ENCODE measurements at places on chromosomes 11 and 22.

- DNase-seq, result peak; percentile 86
Measured at GRCh38 chr11:33135216-33135615, 26.1 kb downstream of the CSTF3 start.

- DNase-seq, result no peak
Measured at GRCh38 chr22:23800297-23801237, 13.8 kb downstream of the SMARCB1 start.

DNA sequence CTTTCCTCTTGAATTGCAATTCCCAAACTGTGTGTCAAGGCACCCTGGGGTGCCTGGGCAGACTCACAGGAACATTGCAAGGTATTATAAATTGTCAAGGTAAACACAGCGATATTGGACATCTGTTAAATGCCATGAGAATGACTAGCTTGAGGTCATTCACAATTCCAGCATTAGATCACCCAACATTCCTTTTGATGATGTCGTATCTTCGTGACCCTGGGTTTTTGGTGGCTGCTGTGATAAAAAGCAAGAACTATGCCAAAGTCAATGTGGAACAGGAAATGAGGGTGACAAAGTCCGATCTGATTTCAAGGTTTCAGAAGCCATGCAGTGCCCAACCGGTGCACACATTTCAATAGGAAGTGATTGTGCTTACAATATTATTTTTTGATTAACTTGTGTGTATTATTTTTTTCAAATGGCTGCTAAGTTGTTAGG, 458.4 kb downstream of the MIAT start:
- peak; percentile 63 for DNase-seq

DNA sequence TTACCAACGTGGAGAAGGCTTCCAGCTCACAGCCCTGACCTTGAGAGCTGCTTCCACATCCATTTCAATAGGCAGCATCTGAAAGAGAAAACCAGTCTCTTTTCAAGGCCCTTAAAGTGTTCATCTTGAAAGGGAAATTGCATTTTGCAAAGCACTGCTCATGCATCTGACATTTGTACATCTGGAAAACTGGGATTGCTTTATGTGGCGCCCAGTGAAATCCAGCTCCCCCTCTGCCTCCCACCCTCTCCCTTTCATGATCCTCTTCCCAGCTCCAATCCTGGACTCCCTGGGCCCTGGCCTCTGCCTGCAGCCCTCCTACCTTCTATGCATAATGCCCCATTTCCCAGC, 17.4 kb downstream of the TP53AIP1 start:
- no peak for DNase-seq

DNA sequence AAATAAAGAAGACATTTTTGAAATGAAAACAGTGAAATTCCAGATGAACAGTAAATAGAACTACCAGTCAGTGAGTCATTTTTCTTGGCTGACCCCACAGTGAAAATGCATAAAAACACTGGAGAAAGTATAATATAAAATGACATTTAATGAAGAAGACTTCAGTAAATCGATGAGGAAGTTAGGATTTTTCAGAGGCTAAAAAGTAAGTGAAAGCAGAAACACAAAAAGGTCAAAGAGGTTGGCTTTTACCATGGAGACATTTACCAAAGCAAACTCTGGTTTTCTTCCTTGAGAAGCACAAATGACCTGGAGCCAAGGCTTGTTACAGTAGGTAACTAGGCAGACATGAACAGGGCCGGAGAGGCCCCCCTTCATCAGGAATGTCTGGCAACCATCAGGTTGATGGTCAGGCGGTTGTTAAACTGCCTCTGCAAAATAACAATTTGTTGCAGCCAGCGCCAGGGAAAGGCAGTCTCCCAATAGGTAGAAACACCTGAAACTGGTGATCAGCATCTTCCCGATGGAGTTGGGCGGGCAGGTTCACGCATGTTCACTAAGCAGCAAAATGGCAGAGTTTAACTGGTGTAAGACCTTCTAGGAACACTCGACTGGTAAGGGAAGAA, 16.7 kb upstream of the TMEM123 start:
- DNase-seq, result peak; percentile 53

DNA sequence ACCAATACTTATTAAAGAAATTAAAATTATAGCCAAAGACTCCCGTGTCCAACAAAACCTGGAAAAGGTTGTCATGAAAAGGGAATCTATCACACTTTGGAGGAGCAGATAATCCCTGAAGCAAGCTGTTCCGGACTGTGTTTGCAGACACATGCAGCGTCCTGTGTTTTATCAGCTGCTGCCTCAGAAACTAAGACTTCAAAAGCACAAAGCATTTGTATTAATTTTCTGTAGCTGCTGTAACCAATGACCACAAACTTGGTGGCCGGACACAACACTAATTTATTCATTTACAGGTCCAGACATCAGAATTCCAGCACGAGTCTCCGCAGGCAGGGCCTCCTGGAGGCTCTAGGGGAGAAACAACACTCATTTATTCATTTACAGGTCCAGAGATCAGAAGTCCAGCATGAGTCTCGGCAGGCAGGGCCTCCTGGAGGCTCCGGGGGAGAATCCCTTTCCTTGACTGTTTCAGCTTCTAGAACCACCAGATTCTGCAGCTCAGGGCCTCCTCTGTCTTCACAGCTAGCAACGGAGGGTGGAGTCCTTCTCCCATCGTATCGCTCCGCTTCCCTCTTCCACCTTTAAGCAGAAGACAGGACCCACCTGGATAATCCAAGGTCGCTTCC, 465.3 kb downstream of the BRD1 start:
- DNase-seq, result no peak

GRCh38 chr11:5547982-5548381, 358 bp downstream of the OR52H1 start:
- no peak for DNase-seq

DNA sequence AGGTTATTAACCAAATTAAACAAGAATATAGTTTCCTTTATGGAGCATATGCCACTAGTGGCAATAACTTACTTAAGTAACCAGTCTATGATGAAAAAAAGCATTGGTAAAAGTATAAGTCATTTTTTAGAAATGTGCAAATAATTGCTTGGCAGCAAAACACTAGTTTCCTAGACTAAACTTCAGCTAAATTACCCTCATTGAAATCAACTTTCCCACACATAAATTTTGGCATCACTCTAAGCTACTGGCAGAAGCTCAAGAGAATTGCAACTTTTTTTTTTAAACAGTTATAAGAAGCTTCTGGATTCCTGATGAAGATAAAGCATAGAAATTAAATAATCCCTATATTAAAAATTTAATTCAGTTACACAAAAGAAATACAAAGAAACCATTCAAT, 12.5 kb downstream of the CCDC34 start:
- DNase-seq, result peak; percentile 61

- no peak for DNase-seq
Measured at GRCh38 chr22:47162865-47163264, 400.4 kb downstream of the TBC1D22A start.

- DNase-seq, result no peak
Measured at GRCh38 chr11:75152090-75152489, 1.2 kb downstream of the SLCO2B1 start.

GRCh38 chr22:41696703-41697102, 2.6 kb upstream of the MEI1 start:
- DNase-seq, result no peak

GRCh38 chr11:66685276-66686099, 7.8 kb upstream of the RBM4B start:
- no peak for DNase-seq

GRCh38 chr11:134398644-134399292, 13.3 kb downstream of the B3GAT1 start:
- no peak for DNase-seq

- DNase-seq, result peak; percentile 95
Measured at GRCh38 chr11:19432370-19433061, 191.8 kb upstream of the E2F8 start.

GRCh38 chr11:84316866-84317555, 1030.8 kb upstream of the CCDC90B start:
- peak; percentile 59 for DNase-seq
